ENCODE measurements at places on chromosomes 16 and 17. TPM values are rescaled to one million over a fixed set of nuclear protein-coding genes. Genes with fewer than 3 reads are reported as not detected.
A peak's percentile ranks its signal among the peaks of the same experiment; 100 is the strongest.

Gene TNFSF12
- 25.2 TPM for total RNA-seq

Gene CLEC18C
- total RNA-seq: 0.31 TPM

Gene PYDC1
- total RNA-seq: not detected

Gene TMEM92
- not detected for total RNA-seq

Gene MT1G
- not detected for total RNA-seq

Gene HOXB9
- 0.13 TPM for total RNA-seq

Gene B3GNT9
- 0.64 TPM for total RNA-seq

Gene PRR29
- total RNA-seq: not detected

Gene KCNH6
- not detected for total RNA-seq

- no peak for DNase-seq
Measured at GRCh38 chr17:77930780-77931768, 27.4 kb upstream of the TNRC6C start.

DNA sequence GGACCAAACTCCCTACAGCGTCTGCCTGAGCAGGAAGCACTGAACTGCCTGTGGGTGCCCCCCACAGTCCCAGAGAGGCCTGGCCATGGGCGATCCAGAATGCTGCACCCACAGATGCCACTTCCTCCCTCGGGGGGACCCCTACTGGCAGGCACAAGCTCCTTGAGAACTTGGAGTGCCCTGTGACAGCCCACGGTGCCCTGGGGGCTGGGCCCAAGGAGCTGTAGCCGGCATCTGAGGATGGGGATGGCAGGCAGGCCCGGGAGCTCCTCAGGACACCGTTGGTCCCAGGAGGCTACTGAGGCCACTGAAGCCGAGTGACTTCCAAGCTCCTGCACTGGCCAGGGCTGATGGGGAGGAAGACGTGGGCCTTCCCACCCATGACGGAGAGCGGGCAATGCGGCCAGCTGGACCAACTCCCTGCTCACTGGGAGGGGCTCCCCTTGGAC, 15.1 kb upstream of the RASD1 start:
- no peak for DNase-seq

- no peak for DNase-seq
Measured at GRCh38 chr16:7843261-7843660, 510.6 kb downstream of the RBFOX1 start.

DNA sequence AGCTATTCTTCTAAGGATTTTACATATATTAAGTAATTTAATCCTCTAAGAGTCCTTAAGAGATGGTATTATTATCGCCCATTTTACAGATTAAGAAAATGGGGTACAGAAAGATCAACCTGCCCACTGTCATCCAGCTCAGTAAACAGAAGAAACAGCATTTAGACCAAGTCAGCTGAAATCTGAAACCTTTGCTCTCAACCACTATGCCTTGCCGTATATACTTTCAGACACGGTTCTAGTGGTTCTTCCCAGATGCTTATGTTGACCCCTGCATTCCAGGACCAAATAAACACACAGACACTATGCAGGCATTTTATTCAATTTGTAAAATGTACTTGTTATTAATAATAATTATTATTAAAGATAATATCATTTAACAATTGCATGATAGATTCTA, 854.8 kb downstream of the KCNJ2 start:
- DNase-seq: no peak

DNA sequence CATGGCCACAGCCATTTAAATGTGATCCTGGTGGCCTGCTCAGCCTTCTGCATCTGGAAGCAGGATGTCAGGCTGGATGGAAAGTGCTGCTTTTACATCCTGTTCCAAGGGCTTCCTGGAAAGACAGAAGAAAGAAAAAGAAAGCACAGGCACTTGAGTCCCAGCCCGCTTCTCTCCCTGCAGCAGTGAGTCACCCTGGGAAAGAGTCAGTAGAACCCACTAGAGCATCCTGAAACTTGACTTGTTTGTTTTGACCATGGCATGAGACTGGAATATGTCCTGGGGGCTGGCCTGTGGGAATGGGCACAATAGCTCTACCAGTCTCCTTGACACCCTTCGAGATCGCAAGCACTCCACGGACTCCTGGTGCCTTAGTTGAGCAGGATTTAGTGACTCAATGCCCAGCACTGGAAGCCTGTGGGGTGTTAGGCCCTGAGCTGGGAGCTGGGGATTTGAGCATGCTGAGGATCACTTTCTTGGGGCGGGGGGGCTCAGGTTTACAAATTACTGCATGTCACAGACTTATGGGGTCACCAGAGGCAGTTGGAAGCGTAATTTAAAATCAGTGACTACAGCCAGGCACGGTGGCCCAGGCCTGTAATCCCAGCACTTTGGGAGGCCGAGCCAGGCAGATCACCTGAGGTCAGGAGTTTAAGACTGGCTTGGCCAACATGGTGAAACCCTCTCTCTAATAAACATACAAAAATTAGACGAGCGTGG, 22.1 kb upstream of the GNA13 start:
- DNase-seq: no peak

DNA sequence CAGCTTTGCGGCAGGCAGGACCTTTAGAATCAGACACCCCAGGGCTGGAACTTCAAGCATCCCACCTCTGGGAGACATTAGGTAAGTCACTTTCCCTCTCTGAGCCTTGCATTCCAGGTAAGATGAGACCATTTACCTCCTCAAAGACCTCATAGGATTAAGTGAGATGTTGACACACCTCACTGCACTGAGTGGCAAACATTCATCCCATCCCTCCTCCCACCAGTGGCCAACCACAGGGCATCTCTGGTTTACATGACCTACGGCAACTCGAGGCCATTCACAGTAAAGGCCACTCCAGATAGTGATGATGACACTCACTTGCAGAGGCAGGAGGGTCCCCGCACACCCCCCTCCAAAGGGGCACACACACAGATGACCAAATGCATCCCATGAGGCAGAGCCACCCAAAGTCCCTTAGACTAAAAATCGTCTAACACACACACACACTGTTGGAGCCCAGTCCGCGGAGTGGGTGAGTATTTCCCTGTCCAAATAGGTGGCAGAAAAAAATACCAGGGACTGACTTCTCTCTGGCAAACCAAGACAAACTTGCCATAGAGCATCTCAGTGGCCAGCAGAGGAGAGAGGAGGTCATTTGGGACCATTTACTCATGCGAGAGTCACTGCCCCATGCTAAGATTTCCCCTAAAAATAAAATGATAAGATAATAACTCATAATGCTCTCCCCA, 454.9 kb downstream of the SOX9 start:
- no peak for DNase-seq

DNA sequence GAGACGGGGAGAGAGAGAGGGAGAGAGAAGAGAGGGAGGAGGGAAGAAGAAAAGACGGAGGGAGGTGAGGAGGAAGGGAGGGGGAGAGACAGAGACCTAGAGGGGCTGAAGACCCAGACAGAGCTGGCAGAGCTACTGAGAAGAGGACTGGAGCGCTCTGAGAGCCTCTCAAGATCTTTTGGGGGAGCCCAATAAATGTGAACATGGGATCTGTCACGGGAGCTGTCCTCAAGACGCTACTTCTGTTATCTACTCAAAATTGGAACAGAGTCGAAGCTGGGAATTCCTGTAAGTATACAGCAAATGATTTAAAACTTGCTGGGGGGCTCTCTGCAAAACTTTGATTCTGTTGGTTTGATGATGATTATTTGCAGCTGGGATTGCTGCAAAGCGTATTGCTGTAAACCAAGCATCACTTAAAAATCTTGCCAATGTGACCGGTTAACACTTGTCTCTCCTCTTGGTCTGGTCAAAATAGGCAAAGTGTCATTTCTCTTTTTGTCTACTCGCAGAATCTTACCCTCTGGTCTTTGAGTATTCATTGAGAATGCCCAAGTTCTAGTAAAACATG, 344 bp downstream of the CNTNAP4 start:
- DNase-seq: no peak

DNA sequence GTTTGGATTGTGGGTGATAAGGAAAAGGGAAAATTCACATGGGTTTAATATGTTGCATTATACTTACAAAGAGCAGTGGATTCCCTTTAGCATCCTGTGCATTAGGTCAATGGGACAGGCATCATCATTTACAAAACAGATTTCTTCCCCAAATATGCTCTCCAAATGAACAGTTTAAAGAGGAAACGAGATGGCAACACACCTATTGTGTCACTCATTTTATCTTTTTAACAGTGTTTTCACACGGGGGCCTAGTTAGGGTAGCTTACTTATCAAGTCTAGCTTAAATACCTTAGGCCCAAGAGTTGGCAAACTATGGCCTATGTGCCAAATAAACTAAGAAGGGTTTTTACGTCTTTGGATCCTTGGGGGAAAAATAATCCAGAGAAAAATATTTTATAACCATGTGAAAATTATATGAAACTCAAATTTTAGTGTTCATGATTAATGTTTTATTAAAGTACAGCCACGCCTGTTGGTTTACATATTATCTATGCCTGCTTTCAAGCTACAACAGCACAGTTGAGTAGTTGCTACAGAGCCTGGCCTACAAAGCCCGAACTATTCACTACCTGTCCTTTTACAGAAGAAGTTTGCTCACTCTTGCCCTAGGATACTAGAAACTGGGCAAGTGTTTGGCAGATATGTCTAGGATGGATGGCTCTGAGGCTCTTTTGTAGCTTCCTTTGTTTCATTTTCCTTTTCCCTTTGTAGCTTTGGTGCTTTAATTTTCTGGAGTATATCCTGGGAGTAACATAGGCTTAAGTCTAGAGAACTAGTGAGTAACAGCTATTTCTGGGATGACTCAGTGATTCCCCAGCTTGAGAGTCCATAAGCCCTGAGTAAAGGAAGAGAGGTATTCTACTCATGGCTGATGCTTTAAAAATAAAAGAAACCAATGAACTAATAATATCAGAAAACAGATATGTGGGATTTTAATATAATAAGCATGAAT, 12.4 kb downstream of the NUP93 start:
- DNase-seq: no peak

GRCh38 chr17:73698966-73699365, 54.7 kb upstream of the SDK2 start:
- no peak for DNase-seq

- no peak for DNase-seq
Measured at GRCh38 chr17:27285516-27285915, 8.4 kb upstream of the WSB1 start.

GRCh38 chr16:25106567-25107465, 4.7 kb upstream of the LCMT1 start:
- DNase-seq: peak; percentile 72

- no peak for DNase-seq
Measured at GRCh38 chr16:89455178-89455577, 35.2 kb downstream of the ANKRD11 start.

- DNase-seq: no peak
Measured at GRCh38 chr17:32567511-32567910, 80.7 kb downstream of the CDK5R1 start.

GRCh38 chr17:79769570-79770506, 8.1 kb upstream of the CBX2 start:
- DNase-seq: no peak

DNA sequence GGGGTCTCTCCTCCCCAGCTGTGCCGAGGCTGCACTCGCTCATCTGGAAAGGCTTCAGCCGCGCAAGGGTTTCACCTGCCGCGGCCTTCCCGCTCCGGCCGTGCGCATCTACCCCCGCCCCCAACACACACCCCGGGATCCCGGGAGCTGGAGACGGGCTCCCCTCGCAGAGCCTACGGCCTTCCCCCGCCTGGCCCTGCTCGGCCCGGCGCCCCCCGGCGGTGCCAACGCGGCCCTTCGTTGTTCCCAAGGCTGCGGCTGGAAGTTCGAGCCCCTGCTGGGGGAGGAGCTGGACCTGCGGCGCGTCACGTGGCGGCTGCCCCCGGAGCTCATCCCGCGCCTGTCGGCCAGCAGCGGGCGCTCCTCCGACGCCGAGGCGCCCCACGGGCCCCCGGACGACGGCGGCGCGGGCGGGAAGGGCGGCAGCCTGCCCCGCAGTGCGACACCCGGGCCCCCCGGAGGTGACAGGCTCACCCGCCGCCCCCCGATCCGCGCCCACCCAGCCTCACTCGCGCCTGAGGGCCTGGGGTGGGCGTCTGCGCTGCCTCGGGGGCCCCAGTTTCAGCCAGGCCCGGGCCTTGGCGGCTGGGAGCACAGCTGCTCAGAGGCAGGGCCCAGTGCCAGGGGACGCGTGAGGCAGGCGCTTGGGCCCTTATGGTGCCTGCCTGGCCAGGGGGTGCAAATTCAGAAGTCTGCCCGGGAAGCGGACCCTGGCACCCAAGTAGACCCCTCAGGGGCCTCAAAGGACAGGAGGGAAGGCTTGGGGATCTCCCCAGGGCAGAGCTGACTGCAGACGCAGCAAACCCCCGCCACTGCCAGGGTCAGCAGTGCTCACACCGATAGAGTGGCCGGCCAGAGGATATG, 11.2 kb downstream of the GALK1 start:
- DNase-seq: peak; percentile 82

DNA sequence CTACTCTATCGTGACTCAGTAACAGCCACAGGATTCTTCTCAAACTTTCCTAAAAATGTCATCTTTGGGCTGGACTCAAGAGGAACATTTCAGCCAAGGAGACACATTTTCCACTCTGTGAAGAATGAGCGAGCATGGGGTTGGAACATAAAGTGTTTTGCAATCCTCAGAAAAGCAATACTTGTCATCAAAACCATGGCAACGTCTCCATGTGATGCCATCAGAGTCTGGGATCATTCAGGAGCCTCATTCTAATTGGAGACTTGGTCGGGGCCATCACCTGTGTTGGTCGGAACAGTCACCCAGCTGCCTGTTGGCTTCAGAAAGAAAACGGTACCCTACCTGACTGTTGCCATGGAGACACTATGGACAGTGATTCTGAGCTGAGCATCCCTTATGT, 25.5 kb downstream of the MYOCD start:
- DNase-seq: no peak

GRCh38 chr16:53999841-54000240, 286.7 kb downstream of the IRX3 start:
- no peak for DNase-seq

DNA sequence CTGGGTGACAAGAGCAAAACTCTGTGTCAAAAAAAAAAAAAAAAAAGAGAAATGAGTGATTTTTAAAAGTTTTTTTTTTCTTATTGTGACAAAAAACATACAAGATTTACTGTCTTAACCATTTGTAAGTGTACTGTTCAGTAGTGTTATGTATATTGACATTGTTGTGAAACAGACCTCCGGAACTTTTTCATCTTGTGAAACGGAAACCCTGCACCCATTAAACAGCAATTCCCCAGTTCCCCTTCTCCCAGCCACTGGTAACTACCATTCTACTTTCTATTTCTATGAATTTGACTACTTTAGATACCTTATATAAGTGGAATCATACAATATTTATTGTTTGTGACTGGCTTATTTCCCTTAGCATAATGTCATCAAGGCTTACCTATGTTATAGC, 18.7 kb downstream of the DUS2 start:
- no peak for DNase-seq

DNA sequence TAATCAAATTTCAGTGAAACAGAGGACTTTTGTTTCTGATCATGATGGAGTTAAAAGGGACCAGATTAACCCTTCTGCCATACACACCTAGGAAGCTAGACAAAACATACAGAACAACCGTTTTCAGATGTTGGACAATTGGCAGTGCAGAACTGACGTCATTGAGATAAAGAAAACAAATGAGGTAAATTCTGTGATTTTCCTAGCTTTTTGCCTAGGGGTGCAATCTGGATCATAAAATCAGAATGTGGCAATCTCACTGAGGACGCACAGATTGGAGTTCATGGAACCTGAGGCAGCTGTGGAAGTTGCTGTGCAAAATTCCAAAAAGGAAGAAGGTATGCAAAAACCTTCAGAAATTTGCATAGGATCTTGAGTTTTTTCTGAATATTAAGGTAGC, 15.0 kb upstream of the USP32 start:
- DNase-seq: no peak

GRCh38 chr17:46968224-46968834, 10.7 kb downstream of the RPRML start:
- no peak for DNase-seq

GRCh38 chr17:38401459-38401858, 26.8 kb upstream of the ARHGAP23 start:
- DNase-seq: no peak
